T-helper 17 cell (primary cell): ENCODE measurements at places on chromosomes 2 and 18. TPM values are rescaled to one million over a fixed set of nuclear protein-coding genes. Genes with fewer than 3 reads are reported as not detected.

The C2orf78 gene
- not detected for total RNA-seq

The NIF3L1 gene
- total RNA-seq: 6.9 TPM

The FECH gene
- 9.9 TPM for total RNA-seq

The COL6A3 gene
- total RNA-seq: 1.9 TPM

The SKA1 gene
- total RNA-seq: 0.27 TPM

The PIK3C3 gene
- total RNA-seq: 57.4 TPM

The UGT1A8 gene
- total RNA-seq: not detected

The GALNT3 gene
- 6.7 TPM for total RNA-seq

The TACR1 gene
- total RNA-seq: not detected

The CHST10 gene
- 2.8 TPM for total RNA-seq

The CFC1 gene
- not detected for total RNA-seq

DNA sequence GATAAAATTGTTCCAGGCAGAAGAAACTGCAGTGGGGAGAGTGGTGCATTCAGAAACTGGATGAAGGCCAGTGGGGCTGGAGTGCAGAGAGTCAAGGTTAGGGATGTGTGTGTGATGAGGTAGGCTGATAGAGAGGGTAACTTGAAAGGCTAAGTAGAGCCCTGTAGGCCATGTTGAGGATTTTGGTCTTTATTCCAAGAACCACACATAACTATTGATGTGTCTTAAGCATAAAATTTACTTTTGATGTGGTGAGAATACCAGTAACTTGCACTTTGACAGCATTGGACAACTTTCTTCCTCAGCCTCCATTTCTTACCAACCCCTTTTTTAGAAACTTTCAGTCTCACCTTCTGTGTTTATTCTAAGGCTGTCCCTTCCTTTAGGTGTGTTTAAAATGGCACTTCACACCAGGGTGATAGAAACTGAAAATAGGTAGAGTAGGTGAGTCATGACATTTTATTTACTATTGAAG lies 22.6 kb downstream of the MTX2 start:
- DNase-seq: no peak

- no peak for DNase-seq
Measured at GRCh38 chr2:128386066-128386465, 67.4 kb upstream of the HS6ST1 start.

DNA sequence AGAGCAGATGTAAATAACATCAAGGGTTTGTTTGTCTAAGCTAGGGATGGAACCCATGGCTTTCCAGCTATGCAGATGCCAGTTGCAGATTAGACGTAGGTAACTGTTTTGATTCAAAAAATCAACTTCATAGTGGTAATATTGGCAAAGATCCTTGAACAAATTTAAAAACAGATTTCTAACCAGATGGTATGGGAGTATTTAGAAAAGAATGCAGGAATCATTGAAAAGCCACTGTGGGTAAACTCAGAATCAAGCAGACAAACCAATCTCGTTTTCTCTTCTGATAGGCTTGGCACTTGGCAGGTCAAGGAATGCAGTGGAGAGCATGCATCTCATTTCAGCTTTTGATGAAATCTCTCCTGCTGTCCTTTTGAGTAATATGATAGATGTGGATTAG lies 377.5 kb downstream of the CLIP4 start:
- DNase-seq: no peak

DNA sequence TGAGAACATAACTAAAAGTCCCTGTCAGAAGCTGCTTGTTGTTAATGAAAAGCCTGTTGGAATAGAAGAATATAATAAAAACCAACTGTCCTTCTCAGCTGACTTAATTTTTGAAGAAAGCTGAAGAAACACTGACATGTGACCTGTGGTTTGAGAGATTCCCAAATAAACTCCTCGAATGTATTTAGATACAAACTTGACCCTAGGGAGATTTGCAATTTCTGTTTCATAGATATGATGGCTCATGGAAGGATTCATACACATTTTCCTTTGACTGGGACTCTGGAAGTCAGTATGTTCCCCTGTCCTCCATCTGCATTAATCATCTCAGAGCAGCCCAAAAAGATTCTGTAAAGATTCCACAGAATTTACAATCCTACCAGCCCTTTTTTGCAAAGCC lies 195.1 kb downstream of the TMEM247 start:
- no peak for DNase-seq

DNA sequence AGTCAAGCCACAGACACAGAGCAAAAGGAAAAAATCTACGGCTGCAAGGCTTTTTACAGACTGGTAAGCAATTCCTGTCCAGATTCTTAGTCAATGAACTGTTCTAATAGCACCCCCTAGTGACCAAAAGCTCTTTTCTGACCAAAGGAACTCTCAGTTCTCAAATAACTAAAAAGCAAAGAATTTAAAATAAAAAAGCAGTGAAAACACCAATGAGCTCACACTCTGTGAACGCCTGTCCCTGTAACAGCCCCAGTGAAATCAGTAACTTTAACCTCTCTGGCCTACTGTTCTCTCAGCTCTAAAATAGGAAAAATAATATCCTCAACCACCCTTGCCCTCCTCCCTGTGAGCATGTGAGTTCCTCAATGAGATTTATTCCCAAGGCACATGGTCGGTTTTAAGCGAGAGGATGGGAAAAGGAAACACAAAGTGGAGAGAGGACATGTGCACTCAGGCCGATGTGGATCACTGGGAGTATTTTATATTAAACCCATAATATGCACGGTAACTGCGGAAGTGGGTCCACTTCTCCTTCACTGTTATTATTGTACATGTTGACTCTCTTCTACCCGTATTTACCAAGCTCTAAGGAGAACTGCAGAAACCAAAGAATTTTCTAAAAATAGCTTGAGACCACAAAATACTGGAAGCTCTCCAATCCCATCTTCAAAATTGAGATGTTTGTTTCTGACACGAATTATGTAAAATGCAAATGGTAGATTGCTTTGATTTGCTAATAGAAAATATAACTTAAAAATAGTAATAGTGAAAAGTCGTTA lies 128.5 kb downstream of the STK39 start:
- DNase-seq: no peak

DNA sequence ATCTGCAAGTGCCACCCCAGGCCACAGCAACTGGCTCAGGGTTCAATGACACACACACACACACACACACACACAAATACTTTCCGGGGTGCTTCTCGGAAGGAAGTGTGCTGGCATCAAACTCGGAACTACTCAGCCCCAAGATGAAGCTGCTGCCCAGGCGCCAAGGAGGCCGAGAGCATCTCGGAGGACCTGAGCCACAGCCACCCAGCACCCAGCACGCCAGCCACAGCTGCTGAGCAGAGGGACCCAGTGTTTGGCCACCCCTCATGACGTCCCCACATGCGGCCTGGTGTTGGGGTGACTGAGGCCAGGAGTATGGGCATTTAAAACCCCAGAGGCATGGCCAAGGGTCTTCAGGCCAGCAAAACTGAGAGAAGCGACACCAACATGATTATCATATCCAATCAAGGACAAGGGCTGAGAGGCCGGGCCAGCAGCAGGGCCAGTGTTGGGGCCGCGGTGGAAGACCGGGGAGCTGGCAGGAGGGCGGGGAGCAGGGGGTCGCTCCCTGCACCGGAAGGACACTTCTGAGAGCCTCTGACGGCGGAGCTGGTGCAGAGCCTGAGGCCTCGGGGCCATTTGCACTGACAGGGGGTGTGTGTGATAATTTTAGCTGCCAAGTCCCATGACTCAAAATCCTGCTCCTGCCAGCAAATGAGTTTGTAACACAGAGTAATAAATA lies 61.8 kb downstream of the BIN1 start:
- no peak for DNase-seq

GRCh38 chr2:43896906-43897305 lies 58.1 kb downstream of the ABCG8 start:
- DNase-seq: no peak

GRCh38 chr2:96315400-96316071 lies 9.6 kb upstream of the ITPRIPL1 start:
- DNase-seq: no peak

GRCh38 chr2:161245261-161245553 lies 63.0 kb upstream of the PSMD14 start:
- no peak for DNase-seq

- no peak for DNase-seq
Measured at GRCh38 chr2:457792-458424, 170.0 kb upstream of the ALKAL2 start.

GRCh38 chr2:203761121-203761520 lies 54.7 kb downstream of the CD28 start:
- DNase-seq: no peak

GRCh38 chr18:8373486-8373885 lies 235.8 kb upstream of the RAB12 start:
- no peak for DNase-seq

DNA sequence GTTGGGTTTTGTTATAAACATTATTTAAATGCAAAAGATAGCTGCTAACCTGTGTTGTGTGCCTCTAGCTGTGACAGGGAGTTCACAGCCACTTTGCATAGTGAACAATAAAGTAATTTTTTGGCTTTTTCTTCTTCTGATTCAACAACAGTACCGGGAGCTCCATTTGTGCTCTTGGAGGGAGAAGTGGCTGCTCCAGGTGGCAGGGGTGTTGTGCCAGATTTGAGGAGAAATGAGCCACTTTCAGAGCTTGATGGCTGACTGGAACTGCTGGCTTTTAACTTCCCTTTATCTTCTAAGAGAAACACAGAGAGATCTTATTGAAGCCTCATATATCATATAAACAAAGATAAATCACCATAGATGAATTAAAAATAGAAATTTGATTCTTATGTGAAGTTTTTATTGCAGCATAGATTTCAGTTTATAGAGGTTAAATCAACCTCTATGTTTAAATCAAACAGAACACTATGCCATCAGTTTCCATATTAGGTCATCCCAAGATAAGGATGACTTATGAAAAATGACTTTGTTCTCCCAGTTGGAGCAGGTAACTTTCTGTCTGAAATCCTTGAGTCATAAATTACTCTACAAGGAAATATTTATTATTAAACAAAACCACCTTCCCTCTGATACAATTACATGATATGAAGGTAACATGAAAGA lies 182.0 kb upstream of the SESTD1 start:
- DNase-seq: no peak

GRCh38 chr2:235204948-235205347 lies 253.1 kb downstream of the SH3BP4 start:
- no peak for DNase-seq

DNA sequence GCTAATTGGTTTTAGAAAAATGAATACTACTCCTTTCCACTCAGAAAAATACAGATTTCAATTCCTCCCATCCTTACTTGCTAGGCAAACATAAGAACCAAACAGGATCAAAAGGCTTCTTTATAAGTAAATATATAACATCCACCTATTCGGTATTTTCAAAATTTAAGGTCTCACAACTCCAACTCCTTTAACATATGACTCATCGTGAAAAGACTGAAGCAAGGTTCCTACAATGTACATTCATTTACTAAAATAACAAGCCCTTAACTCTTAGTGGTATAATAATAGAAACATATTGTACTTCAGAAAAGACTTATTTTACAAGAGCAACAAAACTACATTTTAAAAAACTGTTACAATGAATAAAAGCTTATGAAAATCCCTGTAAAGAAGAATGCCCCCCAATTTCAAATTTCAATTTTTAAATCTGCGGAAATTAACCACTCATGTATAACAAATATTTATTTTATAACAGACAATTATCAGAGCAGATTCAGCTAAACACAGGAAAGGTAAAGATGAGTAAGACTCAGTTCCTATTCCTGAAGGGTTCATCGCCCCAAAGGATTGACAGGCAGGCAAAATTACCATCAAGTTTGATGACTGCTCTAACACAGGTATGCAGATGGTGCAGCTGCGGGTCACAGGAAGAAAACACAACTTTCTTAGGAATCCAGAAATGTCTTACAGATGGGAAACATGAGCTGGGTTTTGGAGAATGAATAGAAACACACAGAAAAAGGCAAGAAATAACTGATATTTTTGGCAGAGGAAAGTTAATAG lies 96.4 kb downstream of the COBLL1 start:
- no peak for DNase-seq

DNA sequence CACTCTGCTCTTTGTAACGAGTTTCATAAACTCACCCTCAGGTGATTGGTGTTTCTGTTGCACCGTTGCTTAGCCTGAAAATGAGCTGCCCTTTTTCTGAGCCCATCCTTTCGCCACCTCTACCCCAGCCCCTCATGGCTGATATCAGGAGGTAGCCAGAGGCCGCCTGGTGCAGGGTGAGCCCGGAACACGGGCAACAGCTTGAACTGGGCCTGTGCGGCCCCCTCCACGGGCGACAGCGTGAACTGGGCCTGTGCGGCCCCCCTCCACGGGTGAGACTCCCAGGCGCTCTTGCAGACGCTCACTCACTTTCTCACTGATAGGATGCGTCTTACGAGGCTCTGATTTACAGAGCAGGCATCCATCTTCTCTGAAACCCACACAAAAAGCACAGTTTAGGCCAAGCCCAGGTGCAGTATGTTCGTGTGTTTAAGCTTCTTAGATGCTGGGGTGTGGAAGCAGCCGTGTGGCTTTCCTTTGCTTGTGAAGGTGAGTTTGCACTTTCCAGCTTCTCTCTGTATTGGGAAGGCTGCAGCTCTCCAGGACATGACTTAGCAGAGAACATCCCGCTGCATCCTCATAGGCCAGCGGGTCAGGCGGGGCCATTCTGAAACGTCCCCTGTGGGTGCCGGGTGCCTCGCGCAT lies 83.5 kb downstream of the NFATC1 start:
- DNase-seq: no peak

DNA sequence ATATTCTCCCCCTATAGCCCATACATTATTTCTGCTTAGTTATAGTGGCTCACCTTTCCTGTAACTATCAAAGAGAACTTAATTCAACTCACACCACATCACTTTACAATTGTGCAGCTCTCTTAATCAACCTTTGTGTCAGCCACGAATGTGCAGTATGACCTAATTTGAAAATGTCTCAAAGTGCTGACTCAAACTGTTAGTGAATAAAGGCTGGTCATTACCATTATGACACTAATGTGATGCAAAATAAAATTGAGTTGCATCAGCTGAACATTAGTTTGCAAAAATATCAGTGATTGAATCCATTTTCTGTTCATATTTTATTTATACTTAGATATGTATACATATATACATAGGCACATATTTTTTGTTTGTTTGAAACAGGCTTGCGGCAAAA lies 251.8 kb downstream of the MEIS1 start:
- DNase-seq: no peak

DNA sequence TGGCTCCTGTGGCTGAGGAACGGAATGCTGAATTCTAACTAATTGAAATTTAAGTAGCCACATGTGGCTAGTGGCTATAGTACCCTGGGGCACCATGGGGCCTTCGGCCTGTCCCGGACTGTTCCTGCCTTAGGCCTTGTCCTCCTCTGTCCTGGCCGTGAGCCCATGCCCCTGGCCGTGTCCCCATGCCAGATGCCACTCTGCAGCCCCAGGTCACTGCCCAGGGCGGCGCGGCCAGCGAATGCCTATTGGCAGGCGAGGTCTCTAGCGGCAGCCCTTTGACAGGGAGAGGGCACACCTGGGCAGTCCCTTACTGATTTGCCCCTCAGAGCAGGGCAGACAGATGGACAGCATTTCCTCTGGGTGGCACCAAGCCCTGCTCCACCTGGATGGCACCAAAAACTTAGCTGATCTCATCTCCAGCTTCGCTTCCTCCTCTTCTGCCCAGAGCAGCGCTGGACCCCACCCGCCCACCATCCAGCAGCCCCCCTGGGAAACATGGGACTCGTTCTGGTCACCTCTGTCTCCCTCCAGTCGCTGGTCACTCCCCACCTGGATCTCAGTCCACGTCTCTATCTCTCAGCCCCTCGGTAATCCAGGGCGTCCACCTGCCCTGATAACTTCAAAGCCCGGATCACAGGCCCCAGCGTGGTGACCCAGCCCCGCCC lies 1.1 kb upstream of the DGKD start:
- no peak for DNase-seq
